Fibroblast of skin of back (primary cell): ENCODE measurements at places on chromosomes 5 and 9.

- peak; percentile 19 for DNase-seq
Observed at GRCh38 chr5:67400752-67401151, 204.2 kb upstream of the CD180 start.

GRCh38 chr5:109146591-109146990 is 263.2 kb downstream of the PJA2 start:
- DNase-seq: no peak

GRCh38 chr5:168472329-168472728 is 13.9 kb upstream of the RARS1 start:
- DNase-seq: peak; percentile 96

- DNase-seq: peak; percentile 50
Observed at GRCh38 chr9:123834889-123835562, 94.9 kb downstream of the DENND1A start.

DNA sequence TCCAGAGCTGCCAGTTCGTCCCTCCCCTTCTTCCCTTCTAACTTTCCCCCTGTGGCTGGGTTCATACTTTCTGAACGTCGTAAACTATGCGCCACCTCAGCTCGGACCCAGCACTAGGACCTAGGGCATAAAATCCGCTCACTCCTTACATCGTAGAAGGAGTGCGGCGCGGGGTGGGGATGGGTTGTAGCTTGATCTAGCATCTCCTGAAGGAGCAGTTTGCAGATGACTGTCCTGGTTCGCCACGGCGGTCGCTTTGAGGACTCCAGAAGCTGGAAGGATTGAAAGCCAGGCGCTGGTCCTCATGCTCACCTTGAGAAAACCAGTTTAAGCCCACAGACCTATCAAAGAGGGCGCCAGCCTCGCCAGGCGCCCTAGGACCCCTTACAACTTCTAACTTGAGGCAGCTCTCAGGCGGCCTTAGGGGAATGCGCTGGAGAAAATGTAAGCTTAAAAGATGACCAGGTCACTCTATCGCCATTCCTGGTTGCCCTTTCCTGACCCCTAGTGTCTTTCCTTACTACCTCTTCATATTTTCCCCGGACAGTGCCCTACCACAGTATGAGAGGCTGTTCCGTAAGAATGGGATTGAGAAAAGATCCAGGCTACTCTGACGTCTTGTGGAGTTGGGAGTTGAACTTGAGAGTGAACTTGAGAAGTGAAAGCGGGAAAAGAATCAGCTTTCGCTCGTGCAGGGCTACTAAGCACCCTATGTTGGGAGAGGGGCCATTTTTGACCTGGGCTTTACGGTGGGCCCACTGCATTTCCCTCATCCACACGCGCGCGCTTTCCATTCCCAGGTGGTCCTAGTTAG is 2.8 kb downstream of the RORB start:
- DNase-seq: peak; percentile 0

DNA sequence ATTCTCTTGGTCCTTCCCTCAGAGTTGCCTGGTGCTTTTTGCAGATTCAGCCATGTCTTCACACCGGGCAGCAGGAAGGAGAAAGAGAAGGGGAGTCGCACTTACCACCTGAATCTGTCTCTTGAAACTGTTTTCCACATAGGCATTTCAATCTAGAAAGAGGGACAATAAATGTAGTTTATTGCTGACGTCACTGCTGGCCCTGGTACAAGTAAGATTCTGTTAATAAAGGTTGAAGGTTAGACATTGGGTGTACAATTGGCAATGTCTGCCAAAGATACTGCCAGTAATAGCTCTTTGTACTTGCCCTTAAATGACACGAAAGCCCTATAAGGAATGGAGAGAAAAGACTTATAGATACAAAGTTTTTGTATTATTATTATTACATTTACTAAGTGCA is 72.8 kb downstream of the MEGF10 start:
- DNase-seq: no peak

DNA sequence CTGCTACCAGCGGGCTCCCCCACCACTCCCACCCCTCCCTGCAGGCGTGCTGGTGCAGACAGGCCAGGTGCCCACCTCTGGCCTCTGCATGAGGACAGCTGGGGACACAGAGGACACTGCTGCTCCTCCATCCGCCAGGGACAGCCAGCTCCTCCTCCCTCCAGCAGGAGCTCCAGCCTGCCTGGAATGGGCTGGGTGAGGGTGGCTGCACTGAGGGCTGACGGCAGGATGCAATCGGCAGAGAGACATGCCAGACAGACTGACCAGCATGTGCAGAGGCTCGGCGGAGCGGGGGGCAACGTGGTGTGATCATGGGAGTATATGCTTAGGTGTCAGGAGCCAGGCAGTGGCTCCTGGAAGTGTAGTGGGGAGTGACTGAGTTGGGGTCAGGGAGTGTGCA is 68.4 kb downstream of the RASGEF1C start:
- DNase-seq: no peak

- DNase-seq: no peak
Observed at GRCh38 chr5:170302653-170303501, 5.3 kb upstream of the LCP2 start.

- no peak for DNase-seq
Observed at GRCh38 chr9:126144603-126145456, 181.8 kb upstream of the MVB12B start.

DNA sequence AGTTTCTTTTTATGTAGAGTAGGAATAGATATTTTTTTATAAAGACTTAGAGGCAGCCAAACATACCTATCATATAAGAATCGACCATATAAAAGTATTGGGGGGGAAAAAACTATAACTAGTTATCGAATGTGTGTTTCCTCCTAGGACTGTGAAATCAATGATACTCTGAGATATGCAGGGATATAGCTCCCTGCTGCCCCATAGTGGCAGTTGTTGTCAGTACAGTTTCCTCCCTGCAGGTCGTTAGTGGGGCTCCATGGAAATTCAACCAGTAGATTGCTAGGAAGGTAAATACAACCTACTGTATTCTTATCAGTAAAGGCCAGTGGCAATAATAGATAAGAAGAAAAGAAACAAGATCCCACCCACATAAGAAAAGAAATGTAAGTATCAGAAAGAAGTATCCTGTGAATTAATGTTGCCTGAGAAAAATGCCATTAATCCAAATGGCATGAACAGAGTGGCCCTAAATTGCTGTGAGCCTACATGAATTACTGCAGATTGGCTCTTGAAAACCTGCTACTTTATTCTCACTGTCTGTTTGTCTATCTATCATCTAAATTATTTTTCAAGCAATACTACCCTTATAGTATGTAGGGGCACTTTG is 136.9 kb upstream of the FBN2 start:
- DNase-seq: peak; percentile 63

DNA sequence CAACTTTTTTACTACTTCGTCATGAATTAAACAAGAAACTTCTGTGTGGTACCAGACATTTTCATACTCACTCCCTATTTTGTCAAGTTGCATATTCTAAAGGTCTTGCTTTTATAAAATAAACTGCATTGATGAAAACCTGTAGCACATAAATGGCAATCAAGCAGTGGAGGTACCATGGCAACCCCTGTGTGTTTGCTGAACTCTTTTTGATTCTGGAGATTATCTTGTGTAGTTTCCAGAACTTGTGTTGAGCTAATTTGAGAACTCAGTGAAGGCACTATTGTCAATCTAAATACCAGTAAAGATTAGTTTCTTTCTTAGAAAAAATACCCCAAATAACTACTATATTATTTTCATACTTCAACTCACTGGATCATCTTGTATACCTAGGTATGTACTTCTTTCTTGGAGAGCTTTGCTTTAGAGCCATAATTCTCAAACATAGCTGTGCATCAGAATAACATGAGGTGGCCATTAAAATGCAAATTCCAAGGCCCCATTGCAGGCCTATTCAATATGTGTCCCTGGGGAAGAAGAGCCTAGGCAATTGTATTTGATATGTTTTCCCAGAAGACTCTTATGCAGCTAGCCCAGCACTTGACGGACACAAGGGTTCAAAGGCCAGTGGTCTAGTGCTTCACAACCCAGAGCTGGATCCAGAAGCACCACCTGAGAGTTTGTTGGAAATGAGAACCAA is 9.8 kb upstream of the PRLR start:
- DNase-seq: no peak

- peak; percentile 43 for DNase-seq
Observed at GRCh38 chr5:148884339-148885020, 58.1 kb downstream of the ADRB2 start.

GRCh38 chr5:68661237-68661636 is 432.6 kb upstream of the SLC30A5 start:
- peak; percentile 13 for DNase-seq

GRCh38 chr9:121573717-121574485 is 74.3 kb upstream of the GGTA1 start:
- DNase-seq: no peak

DNA sequence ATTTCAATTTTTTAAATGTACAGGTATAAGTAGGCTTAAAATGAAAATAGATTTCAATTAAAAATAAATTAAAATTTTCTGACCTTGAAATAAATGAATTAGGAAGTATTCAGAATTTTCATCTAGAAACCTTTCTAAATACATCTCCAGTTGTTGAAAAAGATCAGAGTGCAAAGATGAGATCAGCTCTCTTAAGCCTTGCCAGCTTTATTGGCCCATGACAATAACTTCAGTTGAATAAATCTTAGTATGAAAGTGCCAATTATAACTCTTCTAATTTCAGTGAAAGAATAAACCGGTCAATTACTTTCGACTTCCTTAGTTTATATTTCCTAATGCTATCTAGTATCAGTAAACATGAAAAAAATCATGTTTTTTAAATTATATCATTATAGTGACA is 117.4 kb downstream of the FBXL17 start:
- no peak for DNase-seq

GRCh38 chr9:119917175-119917574 is 547.9 kb upstream of the BRINP1 start:
- no peak for DNase-seq

GRCh38 chr9:91378695-91379127 is 17.0 kb upstream of the AUH start:
- DNase-seq: peak; percentile 29

- DNase-seq: peak; percentile 82
Observed at GRCh38 chr5:154371687-154372086, 74.1 kb upstream of the SAP30L start.

GRCh38 chr9:89746385-89747116 is 141.7 kb downstream of the GADD45G start:
- peak; percentile 52 for DNase-seq

- no peak for DNase-seq
Observed at GRCh38 chr5:141743866-141744272, 61.8 kb upstream of the ARAP3 start.

GRCh38 chr9:107587191-107587963 is 97.8 kb upstream of the KLF4 start:
- no peak for DNase-seq

- peak; percentile 65 for DNase-seq
Observed at GRCh38 chr9:37618817-37619216, 26.4 kb upstream of the TOMM5 start.

DNA sequence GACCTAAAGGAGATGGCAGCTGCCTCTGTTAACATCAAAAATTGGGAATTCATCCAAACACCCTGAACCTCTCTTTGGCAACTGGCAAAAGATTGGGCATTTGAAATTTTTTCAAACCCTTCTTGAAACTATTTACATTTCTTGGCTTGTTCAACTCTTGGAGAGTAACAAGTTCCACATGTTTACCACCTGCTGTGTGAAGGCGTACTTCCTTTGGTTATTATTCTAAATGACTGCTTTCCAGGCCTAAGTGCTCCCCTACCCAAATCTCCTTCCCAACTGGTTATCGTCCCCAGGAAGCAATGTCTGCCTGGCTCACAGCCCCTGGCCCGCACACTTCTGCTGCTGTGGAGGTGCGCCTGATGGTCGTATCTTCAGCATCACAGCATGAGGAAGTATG is 422.7 kb downstream of the DMAC1 start:
- DNase-seq: peak; percentile 15

- no peak for DNase-seq
Observed at GRCh38 chr9:33341182-33341581, 50.9 kb downstream of the NFX1 start.

GRCh38 chr5:145921211-145921610 is 15.2 kb upstream of the SH3RF2 start:
- DNase-seq: no peak

DNA sequence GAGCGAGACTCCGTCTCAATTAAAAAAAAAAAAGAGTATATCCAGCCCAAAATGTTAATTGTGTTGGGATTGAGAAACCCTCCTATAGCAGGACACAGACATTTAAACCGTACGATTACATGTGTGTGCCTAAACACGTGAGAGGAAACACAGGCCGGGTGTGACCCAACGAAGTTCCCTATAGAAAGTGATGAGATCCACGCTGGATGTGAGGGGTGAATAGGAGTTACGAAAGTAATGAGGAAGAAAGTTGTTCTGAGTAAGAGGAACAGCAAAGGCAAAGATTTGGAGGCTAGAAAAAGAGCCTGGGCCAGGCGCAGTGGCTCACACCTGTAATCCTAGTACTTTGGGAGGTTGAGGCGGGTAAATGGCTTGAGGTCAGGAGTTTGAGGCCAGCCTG is 13.6 kb downstream of the NAIF1 start:
- no peak for DNase-seq

DNA sequence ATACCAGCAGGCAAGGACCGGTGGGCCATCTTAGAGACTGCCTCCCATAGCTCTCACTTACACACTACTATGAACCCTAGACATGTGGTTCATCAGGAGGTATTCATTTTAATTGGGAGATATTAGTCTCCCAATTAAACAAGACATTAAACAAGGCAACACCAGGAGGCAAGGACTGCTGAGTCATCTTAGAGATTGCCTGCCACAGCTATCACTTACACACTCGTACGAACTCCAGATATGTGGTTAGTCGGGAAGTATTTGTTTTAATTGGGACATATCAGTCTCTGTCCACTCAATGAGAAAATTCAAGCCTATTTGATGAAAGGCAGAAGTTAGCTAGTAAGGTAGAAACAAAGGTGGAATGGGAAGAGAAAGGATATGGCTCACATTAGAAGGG is 343.9 kb downstream of the NFIB start:
- DNase-seq: no peak

DNA sequence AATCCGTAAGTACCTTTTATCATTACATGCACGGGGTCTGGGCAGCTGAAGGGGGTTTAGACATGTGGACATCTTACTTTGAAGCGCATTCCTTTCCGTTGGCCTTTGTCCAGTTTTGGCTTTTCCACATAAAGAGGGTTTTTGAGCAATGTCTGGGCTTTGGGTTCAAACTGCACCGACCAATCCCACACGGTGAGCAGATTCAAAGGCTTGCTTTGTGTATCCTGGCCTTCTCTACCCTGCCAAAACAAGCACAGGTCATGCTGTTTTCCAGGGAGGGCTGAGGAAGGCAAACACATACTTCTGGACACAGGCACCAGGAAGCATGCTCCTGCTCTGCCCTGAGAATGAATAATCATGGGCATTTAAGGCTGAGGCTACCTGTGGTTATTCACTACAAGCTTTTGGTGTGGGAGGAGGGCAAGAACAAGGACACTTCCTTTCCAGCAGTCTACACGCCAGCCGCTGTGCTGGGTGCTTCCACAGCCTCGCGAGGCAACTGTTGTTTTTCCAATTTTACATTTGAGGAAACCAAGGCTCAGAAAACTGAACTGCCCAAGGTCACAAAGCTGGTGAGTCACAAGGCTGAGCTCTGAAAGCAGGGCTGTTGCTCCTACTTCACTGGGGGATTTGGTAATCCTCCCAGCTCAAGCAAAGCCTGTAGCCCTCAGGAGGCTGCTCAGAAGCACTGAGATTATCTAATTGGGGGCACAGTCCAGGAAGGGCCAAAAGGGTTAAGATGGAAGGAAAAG is 59.8 kb upstream of the GOLPH3 start:
- peak; percentile 22 for DNase-seq

GRCh38 chr5:134038138-134038537 is 33.4 kb upstream of the VDAC1 start:
- DNase-seq: no peak
